SW480 (cell line): ENCODE measurements at places on chromosomes 7 and 10.

DNA sequence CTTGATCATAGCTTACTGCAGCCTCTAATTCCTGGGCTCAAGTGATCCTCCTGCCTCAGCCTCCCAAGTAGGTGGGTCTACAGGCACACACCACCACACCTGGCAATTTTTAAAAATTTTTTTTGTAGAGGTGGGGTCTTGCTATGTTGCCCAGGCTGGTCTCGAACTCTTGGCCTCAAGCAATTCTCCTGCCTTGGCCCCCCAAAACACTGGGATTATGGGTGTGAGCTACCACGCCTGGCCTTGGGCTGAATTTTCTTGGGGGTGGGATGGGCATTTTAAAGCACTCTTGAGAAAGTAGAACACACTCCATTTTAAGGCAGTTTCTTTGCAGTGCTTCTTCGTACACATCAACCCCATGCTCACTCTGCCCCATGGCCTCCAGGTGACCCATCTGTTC is 28.7 kb downstream of the TBXAS1 start:
- DNase-seq = no peak

- DNase-seq = no peak
Measured at GRCh38 chr7:110623436-110623835, 467.5 kb upstream of the LRRN3 start.

- no peak for DNase-seq
Measured at GRCh38 chr10:10699427-10699826, 318.2 kb upstream of the CELF2 start.

DNA sequence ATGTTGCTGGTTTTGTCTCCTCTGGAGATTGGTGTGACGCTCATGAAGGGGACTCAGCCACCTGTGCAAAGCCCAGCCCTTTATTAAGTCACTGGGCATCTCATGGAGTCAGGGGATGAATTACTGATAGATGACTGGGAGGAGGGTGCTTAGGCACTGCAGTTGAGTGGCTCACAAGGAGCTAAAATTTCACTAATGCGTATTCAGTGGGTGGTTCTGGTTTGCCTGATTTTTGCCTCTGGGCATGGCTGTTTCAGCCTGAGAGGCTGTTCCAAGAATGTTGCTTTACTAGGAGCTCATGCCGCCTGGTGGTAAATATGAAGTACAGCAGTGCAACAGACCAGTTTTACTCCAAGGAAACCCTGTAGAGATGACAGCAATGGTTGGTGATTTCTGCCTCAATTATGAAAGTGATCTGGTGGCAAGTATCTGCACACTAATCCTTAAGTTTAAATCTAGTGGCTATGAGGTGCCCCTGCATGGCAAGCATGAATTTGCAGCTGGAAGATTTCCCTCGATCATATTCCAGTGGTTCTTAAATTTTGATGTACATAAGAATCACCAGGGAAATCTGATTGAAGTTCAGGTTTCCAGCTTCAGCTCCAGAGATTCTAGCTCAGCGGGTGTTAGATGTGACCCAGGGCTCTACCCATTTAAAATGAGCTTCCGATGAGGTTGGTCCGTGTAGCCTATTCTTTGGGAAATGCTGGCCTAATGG is 19.9 kb downstream of the ACTA2 start:
- DNase-seq = peak; percentile 77

DNA sequence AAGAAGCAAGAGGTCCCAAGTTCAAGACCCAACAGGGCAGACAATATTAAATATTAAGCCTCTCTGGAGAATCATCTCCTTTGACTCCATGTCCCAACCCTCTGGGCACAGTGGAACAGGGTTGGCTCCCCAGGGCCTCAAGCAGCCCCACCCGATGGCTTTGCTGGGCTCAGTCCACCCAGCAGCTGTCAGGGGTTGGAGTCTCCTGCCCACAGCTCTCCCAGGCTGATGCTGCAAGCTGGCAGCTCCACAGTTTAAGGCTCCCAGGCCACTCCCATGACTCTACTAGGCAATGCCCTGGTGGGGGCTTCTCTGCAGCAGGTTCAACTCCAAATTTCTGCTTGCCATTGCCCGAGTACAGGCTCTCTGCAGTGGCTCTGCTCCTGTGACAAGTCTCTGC is 55.1 kb downstream of the LARP4B start:
- no peak for DNase-seq

DNA sequence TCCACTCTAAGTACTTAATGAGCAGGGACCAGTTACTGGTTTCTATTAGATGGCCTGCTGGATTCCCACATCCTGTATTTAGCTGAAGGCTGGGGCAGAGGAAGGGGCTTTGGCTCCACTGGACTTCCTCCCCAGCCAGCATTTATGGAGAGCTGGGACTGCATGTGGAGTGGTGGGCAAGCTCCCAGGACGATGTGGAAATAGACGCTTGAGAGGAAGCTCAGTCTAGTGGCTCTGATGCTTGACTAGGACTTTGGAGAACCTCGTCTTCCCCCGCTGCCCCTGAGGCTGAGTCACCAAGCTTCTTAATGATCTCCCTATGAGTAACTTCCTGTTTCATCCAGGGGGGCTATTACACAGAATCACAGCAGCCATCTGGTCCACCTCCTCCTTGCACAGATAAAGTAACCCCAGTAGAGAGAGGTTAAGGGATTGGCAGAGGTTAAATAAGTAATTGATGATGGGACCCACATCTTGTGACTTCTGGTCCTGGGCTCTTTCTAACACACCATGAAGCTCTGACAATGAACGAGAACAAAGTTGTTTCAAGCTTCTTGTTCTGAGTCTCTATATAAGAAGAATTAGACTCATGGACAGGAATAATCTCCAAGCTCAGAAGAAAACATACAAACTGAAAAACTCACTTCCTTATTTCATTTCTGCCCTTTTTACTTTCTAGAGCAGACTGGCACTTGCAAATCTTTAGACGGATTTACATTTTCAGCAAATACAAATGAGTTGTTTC is 126.2 kb downstream of the PRPF18 start:
- peak; percentile 69 for DNase-seq

GRCh38 chr10:82778908-82779307 is 903.9 kb downstream of the NRG3 start:
- no peak for DNase-seq

GRCh38 chr10:96306516-96306915 is 2.3 kb downstream of the DNTT start:
- DNase-seq = no peak

- peak; percentile 92 for DNase-seq
Measured at GRCh38 chr7:47379629-47380324, 202.1 kb downstream of the TNS3 start.

DNA sequence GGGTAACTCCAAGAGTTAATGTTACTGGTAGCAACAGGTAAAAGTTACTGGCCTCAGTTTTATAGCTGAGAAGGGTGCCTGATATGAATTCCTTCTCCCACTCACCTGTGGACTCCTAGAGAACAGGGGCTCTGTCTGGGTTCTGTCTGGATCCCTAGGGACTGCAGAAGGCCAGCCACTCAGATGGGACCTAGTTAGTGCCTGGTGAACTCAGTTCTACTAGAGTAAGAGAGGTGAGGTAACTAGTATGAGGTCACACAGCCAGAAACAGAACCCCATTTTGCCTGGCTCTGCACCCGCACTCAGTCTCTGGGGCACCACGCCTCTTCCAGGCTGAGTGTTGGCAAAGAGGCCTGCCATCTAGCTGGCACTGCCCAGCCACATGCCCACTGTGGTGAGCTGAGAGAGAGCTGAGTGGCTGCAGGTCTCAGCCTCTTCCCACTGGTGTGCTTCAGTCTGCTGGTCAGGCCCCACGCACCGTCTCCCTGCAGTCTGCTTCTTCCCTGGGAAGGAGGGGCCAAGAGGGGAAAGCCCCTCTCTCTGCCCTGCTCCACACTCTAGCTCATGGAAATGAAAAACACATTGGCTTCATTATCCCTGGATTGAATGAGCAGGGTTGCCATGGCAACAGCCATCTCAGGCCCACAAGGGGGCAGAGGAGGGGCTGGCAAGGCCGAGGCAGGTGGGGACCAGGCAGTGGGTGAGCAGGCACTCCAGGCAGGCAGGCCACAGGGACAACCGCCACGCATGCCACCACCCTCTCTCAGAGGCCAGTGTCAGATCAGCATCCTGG is 110.6 kb downstream of the ZMIZ1 start:
- no peak for DNase-seq

DNA sequence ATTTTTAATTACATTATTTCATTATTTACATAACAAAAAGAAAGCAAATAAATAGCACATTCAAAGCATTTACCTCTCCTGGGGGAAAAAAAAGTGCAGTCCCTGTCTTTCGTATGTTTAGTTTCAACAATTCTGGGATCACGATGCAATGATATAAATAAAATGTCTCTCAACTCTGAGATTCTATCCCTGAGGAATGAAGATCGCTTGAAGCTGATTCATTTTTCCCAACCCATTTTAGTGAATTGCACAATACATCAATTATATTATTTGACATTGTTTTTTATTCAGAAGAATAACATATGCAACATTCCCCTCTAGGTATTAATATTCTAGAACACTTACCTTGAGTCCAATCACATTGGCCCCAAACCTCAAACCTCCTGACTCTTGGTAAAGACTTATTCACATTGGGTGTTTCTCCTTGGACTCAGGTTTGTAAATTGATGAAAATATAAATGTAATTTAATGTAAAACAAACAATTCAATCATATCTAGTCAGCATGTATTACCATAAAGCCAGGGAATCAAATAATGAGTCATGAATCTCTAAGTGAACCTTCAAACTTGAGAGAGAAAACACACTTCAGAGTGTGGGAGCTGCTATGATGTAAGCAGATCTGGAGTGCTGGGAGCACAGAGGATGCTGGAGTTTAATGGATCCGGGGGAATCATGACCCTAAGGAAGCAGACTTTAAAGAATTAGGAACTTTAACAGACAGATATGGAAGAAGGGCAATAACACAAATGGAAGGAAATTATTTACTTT is 5.3 kb upstream of the SCIN start:
- DNase-seq = no peak

- DNase-seq = no peak
Measured at GRCh38 chr10:63200431-63200830, 67.3 kb downstream of the NRBF2 start.

GRCh38 chr7:108063520-108063933 is 60.6 kb upstream of the LAMB1 start:
- no peak for DNase-seq

DNA sequence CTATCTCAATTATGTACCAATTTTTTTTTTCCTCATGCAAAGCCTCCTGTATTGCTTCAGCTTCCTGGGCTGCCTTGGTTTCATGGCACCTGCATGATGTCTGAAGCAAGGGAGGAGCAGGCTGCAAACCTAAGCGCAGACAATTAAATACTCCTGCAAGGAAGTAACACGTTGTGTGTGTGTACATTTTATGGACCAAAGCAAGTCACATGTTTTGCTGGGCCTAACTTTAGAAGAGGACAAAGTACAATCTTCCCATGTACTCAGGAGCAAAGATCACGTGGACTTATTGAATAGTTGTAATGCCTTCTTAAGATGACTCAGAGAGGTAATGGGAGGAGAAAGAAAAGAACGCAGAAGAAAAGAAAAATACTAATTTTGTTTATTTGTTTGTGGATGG is 944.0 kb upstream of the C7orf33 start:
- no peak for DNase-seq

GRCh38 chr10:70775679-70776454 is 9.3 kb downstream of the TBATA start:
- DNase-seq = no peak

DNA sequence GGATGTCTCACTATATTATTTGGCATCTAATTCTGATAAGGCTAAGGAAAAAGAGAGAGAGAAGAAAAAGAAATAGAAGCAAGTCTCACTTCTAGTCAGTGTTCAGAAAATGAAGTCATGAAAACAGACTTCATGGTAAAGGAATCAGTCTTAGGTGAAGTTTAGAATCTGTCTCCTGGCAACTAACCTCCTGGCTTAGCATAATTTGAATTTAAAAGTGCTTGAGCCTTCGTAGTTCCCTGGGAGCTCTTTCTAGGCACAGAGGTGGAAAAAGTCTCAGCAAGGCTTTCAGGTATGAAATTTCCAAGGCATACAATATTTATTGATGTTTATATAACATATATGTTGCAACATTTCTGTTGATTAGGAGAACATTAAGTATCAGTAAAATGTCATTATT is 10.4 kb downstream of the CHRM2 start:
- DNase-seq = no peak

DNA sequence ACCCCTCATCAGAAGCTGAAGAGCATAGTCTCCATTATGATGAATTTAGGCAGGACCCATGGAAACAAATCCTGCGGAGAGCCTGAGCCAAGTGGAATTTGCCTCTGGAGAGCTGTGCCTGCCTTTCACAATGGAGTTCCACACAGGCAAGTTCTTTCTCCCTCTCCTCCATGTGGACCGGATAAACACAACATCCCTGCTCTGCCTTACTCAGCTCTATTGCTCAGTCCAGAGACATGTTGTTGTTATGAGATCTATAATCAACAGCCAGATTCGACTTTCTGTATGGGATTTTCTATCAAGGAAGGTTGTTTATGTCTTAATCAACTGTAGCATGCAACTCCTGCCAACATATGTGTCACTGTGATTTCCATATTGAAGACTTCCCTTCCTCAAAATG is 59.5 kb upstream of the ELMO1 start:
- DNase-seq = no peak

DNA sequence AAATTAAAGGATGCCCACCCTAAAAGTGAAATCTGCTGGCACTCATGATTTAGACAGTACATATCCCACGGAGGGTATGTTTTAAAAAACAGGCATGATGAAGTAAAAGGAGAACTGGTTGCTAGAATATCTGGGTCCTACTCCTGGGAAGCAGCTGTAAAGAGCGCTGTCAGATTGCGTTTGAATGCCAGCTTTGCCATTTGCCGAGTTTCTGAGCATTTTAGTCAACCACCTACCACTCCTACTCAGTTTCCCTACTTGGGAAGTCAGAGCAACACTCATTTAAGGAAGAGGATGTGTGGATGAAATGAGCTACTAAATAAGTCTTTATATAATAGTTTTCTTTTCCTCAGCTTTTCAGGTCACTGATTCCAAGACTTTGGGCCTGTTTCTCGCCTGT is 1.1 kb upstream of the UMAD1 start:
- DNase-seq = no peak

DNA sequence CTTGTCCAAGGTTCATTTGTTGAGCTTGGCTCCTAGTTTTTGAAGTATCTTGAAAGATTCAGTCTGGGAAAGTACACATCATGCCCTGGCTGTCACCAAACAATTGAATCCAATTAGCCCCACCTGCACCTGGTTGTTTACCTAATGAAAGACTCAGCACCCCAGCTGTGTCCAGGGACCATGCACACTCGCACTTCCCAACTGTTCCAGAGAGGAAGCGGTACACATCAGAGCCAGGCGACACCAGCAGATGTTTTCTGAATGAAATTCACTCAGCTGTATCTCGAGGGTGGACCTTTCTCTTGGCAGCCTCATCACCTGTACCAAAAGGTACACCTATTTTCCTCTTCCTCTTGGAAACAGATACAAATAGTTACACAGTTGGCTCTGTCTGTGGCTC is 216.4 kb upstream of the LRGUK start:
- DNase-seq = peak; percentile 9

- peak; percentile 81 for DNase-seq
Measured at GRCh38 chr7:101363734-101364374, 1.2 kb downstream of the COL26A1 start.
